ENCODE measurements at places on chromosomes 3 and 15.

DNA sequence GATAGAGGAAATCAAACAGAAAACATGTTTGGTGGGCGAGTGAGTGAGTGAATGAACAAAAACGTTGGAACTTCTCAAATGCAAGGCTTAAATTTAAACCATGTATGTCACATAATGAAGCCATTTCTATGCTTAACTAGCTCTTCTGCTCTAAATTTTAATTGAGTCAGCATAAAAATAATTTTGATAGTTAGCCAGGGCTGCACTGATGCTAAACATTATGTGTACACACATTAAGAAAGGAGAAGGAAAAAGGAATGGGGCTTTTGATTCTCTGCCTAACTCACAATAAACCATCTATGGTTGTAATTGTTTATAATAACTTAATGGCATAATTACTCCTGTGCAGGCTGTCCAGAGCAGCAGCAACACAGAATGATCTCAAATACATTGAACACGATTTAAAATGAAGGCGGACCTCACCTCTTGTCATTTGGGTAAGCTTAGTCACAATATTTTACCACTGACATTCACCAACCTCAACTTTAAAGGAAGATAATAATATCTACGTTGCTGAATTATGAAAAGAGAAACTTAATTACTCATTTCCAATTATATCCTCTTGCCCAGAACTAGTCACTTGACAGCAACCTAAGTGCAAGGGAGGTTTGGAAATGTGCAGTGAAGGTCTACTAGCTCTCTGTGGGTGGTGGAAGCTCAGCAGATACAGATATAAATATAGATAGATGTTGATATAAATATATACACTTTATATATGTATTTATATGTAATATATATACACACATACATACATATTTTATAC lies 318.4 kb upstream of the TRIM42 start:
- DNase-seq, result no peak

DNA sequence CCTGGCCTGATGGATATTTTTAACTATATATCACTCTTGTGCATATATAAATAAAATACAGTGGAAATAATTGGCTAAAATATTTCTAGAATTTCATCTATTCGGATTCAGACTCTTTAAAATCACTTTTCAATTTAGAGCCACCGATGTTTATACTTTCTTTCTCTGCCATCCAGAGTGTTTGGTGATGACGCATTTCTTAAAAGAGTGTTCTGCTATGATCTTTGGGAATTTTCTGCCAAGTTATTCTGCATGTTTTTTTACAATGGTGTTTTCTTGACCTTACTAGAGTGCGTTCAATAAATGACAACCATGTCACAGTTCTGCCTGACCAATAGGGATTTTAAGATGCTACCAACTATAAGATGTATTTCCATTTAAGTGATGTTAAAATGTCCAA lies 30.2 kb downstream of the PPP2R3A start:
- DNase-seq, result no peak

- DNase-seq, result no peak
These were observed 82.2 kb upstream of the CTDSPL start for GRCh38 chr3:37779289-37780152.

GRCh38 chr15:74179101-74179841 lies 5.8 kb downstream of the ISLR start:
- no peak for DNase-seq

GRCh38 chr15:66899555-66900350 lies 165.6 kb upstream of the SMAD3 start:
- no peak for DNase-seq

- no peak for DNase-seq
These were observed 37.2 kb upstream of the TMEM115 start for GRCh38 chr3:50396502-50396901.

GRCh38 chr15:45855907-45856579 lies 221.2 kb downstream of the SQOR start:
- DNase-seq, result no peak

- no peak for DNase-seq
These were observed 26.7 kb upstream of the MED12L start for GRCh38 chr3:151058740-151059139.

GRCh38 chr3:117722856-117723255 lies 1013.3 kb downstream of the TUSC7 start:
- no peak for DNase-seq

GRCh38 chr15:48584812-48585563 lies 60.5 kb downstream of the FBN1 start:
- no peak for DNase-seq

GRCh38 chr3:101567528-101568317 lies 6.1 kb downstream of the TRMT10C start:
- DNase-seq, result no peak

- DNase-seq, result no peak
These were observed 20.7 kb upstream of the LPP start for GRCh38 chr3:188133219-188133618.

- no peak for DNase-seq
These were observed 260.5 kb downstream of the PTPRG start for GRCh38 chr3:61821823-61822251.

DNA sequence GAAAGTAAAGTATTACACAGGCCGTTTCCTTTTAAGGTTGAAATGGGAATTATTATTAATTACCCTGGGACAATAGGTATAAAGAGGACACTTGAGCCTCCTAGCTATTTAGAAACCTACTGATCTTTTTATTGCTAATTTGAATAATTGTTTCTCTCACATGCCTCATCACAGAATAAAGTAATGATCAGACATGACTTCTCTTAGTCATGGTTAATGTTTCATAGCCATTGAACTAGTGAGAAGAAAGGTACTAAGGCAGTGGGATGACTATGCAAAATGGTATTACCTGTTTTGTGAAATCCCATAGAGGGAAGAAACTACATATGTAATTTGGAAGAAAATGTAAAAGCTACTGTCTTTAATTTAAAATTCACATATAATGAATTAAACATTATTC lies 85.6 kb downstream of the EPHA6 start:
- DNase-seq, result no peak

- no peak for DNase-seq
These were observed 49.4 kb downstream of the GRK7 start for GRCh38 chr3:141812586-141812985.
